ENCODE measurements at places on chromosomes 1 and 21. TPM values are rescaled to one million over a fixed set of nuclear protein-coding genes. Genes with fewer than 3 reads are reported as not detected.
A peak's percentile ranks its signal among the peaks of the same experiment; 100 is the strongest.

Gene KRTAP7-1
- total RNA-seq, result not detected

Gene DCDC2B
- not detected for total RNA-seq

Gene PSRC1
- 5.4 TPM for total RNA-seq

Gene NCF2
- total RNA-seq, result 2.2 TPM

DNA sequence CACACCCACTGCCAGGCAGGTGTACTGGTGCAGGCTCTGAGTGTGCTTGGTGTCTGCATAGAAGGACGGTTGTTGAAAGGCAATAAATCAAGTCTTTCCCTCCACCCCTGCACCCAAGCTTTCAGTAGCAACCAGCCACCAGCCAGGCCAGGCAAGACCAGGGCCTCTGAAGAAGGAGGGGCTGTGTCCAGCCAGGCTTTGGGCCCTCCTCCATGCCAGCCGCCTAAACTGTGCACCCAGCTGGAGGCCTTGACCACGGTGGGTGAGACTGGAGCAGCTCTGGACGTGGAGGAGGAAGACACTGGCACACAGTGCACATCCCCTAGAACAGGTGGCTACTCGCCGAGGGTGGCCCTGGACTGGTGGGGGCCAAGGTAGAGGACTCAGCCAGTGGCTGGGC lies 4.9 kb downstream of the OLIG2 start:
- H3K27ac ChIP-seq, result no peak overlapping the region
- H3K27me3 ChIP-seq, result peaks cover 92% of the 10 kb centered on the region
- DNase-seq, result peak; percentile 79
- H3K4me1 ChIP-seq, result no peaks in the 10 kb centered on the region
- H3K4me3 ChIP-seq, result no peak overlapping the region

- no peaks in the 10 kb centered on the region for H3K36me3 ChIP-seq
- H3K4me1 ChIP-seq, result no peaks in the 10 kb centered on the region
- no peak for DNase-seq
- H3K27ac ChIP-seq, result no peak overlapping the region
These were observed 354.9 kb downstream of the DPYD start for GRCh38 chr1:97565886-97566285.

- no peaks in the 10 kb centered on the region for H3K27me3 ChIP-seq
- H3K4me1 ChIP-seq, result no peaks in the 10 kb centered on the region
- H3K4me3 ChIP-seq, result no peak overlapping the region
- DNase-seq, result no peak
- H3K27ac ChIP-seq, result no peak overlapping the region
These were observed 401.3 kb downstream of the HHAT start for GRCh38 chr1:210730023-210730422.

DNA sequence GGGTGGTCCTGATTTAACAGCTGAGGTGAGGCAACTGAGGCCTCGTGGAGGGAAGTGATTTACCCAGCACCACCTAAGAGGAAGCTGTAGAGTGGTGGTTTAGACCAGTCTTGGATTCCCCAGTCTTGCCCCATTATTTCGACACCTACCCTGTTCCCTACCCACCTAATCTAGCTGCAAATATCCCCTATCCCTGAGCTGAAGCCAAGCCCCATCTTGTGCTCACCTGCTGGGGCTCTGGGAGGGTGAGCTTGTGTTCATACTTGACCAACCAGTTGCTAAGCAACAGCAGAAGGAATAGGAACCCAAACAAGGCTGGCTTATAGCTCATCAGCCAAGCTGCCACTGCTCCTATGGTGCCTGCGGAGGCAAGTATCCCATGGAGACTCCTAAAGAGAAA lies 2.0 kb downstream of the TEX46 start:
- H3K4me1 ChIP-seq, result peaks cover 9% of the 10 kb centered on the region
- no peaks in the 10 kb centered on the region for H3K27me3 ChIP-seq
- H3K36me3 ChIP-seq, result no peaks in the 10 kb centered on the region
- no peak for DNase-seq
- no peak overlapping the region for H3K27ac ChIP-seq

- H3K36me3 ChIP-seq, result no peaks in the 10 kb centered on the region
- H3K27me3 ChIP-seq, result no peaks in the 10 kb centered on the region
- peaks cover 21% of the 10 kb centered on the region for H3K4me1 ChIP-seq
These were observed 135.0 kb downstream of the FOXD2 start for GRCh38 chr1:47572731-47573430.

DNA sequence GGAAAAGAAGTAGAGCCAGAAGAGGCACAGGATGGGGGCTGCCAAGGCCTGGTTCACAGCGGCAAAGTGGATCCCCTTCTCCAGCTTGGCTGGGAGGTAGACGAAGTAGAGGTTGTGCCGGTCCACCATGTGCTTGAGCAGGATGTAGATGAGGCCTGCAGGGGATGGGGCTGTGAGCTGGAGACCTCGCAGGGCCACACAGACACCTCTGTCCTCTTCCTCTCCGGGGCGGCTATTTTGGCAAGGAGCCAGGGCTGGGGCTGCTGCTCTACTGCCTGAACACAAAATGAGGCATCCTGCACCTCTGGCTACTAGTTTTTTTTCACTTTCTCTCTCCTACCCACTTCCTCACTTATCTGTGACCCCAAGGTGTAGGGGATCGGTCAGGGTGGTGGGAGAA lies 32.3 kb downstream of the TMEM63A start:
- no peak overlapping the region for H3K4me3 ChIP-seq
- no peak overlapping the region for H3K27ac ChIP-seq
- peak; percentile 36 for DNase-seq
- H3K27me3 ChIP-seq, result no peaks in the 10 kb centered on the region
- H3K36me3 ChIP-seq, result peaks cover 31% of the 10 kb centered on the region
- no peaks in the 10 kb centered on the region for H3K4me1 ChIP-seq

DNA sequence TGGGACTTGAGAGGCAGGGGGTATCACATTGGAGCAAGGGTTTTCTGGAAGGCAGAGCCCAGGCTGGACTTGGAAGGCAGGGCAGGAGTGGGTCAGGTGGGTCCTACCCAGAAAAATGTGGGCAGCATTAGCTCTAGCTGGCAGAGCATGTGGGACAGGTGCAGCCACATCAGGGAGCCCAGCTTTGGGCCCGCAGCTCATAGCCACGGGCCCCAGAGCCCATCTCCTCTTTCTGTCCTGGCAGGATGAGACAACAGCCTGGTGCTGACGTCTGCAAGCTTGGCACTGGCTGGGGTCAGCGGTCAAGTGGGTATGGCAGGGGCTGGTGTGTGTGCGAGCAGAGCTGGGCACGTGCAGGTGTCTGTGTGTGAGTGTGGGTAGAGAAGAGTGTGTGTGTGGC lies 154.7 kb downstream of the GRIK3 start:
- H3K27me3 ChIP-seq, result no peaks in the 10 kb centered on the region
- H3K27ac ChIP-seq, result no peak overlapping the region
- H3K4me3 ChIP-seq, result no peak overlapping the region
- no peaks in the 10 kb centered on the region for H3K36me3 ChIP-seq

All from osteoblast (primary cell).